Activated naive CD4-positive, alpha-beta T cell (primary cell): ENCODE measurements at places on chromosomes 11 and 22.

DNA sequence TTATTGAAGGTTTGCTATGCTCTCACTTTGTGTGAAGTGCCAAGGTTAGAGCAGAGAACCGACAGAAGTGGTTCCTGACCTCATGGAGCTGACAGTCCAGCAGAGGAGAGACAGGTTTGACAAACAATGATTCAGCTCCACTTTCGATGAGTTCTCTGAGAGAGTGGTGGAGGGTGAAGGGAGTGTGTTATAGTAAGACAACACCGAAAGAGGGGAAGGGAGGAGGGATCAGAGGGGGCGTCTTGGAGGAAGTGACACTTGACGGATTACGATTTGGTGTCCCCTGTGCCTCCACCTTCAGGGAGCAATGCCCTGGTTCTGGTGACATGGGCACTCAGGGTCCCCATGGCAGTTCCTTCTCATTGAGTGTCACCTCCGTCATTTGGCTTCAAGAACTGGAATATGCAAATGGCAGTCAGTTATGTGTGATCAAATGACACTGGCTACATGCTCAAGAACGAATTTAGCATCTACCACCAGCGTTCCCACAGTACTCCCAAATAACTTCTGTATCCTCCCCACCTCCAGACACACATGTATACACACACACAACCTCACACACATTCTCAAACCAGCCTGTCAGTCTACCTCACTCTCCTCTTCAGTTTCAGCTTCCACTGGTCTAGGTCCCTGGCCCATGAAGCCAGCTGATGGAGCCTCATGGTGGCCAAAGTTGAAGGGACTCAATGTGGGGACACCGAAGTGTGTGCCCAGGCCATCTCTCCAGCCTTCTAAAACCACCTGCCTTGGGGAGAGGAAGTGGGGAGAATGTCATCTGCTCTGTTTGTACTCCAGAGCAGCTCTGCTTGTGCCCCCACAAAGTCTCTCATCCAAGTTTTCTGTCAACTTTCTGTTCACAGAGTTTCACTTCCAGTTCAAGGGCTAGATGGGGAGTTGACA is 31.4 kb upstream of the NUP160 start:
- DNase-seq: no peak

- no peak for DNase-seq
Observed at GRCh38 chr11:62933750-62934495, 12.8 kb upstream of the CHRM1 start.

DNA sequence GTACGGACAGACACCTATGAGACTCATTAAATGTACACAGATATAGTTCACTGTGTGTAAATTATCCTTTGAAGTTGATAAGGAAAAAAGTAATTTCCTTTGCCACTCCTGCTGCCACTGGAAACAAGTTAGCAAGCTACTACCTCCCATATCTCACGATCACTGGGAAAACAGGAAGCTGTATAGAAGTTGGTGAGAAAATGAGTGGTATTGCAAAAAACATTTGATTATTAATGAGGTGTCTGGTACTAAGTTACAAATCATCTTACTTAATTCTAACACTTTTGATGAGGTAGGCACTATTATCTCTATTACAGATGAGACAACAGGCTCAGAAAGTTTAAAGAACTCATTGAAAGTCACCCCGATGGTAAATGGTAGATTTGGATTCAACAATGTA is 68.5 kb downstream of the GAB2 start:
- DNase-seq: no peak

DNA sequence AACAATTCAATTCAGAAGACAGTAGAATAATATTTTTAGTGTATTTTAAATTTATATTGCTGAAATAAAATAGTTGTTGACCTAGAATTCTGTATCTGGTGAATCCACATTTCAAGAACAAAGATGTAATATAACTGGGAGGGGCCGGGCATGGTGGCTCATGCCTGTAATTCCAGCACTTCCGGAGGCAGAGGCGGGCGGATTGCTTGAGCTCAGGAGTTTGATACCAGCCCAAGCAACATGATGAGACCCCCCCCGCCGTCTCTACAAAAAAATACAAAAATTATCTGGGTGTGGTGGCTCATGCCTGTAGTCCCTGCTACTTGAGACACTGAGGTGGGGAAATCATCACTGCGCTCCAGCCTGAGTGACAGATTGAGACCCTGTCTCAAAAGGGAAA is 72.6 kb downstream of the CD82 start:
- DNase-seq: no peak

GRCh38 chr11:44139565-44140330 is 44.3 kb downstream of the EXT2 start:
- DNase-seq: no peak

DNA sequence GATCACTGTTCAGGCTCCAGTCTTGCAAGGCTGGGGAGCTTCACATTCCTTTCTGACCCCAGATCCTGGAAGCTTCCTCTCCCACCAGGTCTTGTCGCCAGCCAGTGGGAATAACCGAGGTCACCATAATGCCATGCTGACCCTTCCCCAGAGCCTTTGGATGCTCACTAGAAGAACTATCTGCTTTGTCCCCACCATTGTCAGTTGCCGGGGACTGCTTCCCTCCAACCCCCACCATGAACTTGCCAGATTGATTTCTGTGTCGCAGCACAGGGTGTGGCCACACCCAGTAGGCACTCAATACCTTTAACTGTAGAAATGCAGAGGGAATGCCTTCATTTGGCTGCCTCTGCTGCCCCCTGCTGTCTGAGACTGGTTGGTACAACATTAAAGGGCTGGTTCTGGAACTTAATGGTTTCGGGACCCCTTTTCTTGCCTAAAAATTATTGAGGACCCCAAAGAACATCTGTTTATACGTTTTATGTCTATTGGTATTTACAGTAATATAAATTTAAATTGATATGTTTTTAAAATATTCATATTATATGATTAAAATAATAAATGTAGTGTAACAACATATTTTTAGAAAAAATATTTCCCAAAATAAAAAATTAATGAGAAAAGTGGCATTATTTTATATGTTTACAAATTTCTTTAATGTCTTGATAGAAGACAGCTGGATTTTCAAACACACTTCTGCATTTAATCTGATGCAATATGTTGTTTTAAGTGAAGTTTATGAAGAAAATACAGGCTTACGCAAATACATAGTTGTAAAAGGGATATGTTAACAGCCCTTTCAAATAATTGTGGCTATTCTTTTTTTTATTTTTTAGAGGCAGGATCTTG is 6.7 kb upstream of the GDPD5 start:
- DNase-seq: peak; percentile 57

DNA sequence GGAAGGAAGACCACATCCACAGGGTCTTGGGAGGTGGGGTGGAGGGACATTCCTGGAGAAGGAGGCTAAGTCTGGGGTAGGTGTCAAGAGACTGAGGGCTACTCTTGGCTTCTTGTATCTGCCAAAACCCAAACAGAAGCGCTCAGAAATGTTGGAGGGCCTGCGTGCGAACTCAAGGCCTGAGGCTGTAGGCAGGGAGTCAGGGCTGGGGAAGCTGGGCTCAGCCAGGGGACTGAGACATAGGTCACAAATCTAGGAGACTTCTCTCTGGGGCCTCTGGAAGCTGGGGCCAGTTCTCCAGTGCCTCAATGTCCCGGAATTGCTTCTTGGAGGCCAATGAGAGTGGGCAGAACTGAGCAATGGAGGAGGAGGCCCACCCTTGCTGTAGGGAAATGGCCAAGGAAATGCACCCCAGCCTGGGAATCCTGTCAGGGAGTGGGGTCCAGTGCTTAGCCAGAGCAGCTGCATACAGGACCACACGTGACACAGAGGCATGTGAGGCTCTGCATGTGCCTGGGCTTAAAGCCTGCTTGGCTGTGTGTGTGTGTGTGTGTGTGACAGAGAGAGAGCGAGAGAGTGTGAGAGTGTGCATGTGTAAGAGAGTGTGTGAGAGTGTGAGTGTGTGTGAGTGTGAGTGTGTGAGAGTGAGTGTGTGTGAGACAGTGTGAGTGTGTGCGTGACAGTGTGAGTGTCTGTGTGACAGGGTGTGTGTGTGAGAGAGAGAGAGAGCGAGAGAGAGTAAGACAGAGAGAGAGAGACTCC is 141.3 kb downstream of the ST3GAL4 start:
- DNase-seq: no peak

DNA sequence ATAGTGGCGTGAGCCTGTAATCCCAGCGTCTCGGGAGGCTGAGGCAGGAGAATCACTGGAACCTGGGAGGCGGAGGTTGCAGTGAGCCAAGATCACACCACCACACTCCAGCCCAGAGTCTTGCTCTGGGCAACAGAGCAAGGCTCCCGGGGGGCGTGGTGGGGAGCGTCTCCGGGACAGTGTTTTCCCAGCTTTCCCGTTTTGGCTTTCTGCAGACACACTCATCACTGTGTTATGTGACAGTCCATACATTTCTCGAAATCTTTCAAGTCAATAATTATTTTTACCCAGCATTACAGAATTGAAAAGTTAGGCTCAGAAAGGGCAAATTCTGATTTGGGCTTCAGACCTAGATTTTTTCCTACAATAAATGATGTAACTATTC is 31.7 kb downstream of the NEAT1 start:
- DNase-seq: no peak

GRCh38 chr11:2123628-2123960 is 15.6 kb downstream of the IGF2 start:
- no peak for DNase-seq

GRCh38 chr11:44110231-44110679 is 14.8 kb downstream of the EXT2 start:
- DNase-seq: peak; percentile 17
